ENCODE measurements at places on chromosomes 6 and 20.

DNA sequence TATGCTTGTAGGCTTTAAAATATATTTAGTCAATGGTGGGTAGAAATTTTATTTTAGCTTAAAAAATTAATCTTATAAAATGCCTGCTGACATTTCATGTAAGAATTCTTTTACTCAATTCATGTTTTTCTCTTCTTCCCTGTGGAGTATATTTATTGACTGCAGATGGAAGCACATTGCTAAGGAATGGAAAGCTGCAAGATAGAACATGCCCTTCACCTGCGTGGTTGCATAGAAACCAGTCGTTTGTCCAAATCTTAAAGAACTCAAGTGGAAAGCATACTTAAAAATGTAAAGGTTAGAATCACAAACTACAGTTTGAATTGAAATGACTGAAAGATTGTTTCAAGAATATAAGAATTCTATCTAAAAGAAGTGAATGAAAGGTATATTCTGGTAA, 30.7 kb downstream of the C6orf163 start:
- no peak for DNase-seq

- DNase-seq: no peak
Observed at GRCh38 chr6:166152660-166153059, 15.0 kb downstream of the TBXT start.

DNA sequence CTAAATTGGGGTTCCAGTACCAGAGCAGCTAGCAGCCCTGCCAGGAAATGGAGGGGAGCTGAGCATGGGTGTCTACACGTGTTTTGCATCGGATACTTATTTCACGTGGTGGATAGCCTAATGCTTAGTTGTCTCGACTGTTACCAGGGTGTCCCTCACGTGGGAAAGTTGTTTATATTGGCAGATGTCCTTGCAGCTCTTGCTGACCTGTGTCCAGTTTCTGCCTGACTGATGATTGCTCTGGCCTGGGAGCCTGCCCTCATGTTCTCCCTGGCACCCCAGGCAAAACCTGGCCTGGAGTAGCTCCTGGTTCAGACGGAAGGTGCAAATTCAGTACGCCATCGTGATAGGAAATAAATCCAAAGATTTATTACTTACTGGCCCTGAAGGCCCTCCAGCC, 11.8 kb upstream of the FERMT1 start:
- DNase-seq: no peak

DNA sequence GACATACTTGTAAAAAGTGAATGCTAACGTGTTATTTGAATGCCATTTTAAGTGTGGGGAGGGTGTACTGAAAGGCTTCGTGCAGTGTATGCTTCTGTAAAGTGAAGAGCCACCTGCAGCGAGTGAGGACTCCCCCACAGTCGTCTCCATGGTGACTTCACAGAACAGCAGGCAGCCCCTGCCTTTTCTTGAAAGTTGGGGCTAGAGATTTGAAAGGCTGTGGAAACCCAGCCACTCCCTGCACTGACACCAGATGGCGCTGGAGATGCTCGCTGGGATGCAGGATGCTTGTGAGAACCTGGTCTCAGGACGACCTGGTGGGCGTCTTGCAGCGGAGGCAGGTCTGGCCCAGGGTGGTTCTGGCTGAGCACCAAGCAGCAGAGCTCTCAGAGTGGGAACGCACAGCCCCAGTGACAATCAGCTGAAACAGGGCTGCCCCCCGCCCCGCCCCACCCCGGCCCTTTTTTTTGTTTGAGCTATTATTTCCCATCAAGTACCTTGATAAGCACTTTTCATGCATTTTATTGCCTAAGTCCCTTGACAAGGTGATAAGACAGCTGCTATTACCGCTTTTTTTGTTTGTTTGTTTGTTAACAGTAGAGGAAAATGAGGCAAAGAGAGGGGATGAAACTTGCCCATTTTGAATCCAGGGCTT, 150.3 kb downstream of the SYCP2 start:
- DNase-seq: no peak

GRCh38 chr6:6749702-6750491, 161.4 kb downstream of the LY86 start:
- DNase-seq: peak; percentile 9

DNA sequence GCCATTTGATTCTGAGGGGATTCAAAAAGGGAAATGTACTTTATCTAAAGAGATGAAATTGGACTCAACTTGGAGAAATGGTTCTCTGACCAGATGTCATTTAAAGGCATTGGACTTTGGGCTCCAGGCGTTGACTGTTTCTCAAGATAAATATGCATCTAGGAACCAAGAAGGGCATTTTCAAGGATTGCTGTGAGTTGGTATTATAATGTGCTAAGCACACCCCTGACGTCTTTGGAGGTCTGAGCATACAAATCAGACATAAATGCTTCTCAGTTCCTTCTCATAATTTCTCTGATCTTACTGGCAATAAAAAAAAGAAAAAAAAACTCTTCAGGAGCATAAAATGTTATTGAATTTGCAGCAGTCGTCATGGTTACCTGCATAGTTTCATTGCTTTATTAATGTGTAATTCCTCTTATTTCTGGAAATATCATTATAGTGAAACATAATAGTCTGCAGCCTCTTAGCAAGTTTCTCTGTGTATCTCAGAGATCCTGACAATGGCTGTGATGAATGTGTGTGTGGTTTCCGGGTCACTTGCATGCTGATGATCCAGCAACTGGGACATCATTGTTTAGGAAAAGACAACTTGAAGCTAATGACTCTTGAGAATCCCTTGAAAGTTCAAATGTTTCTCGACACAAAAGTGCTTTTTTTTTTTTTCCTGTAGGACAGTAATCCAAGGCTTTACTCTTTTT, 136.0 kb downstream of the AIG1 start:
- DNase-seq: no peak

GRCh38 chr6:141488488-141488887, 644.2 kb upstream of the GJE1 start:
- DNase-seq: no peak

- no peak for DNase-seq
Observed at GRCh38 chr6:135831016-135831415, 20.5 kb upstream of the PDE7B start.

DNA sequence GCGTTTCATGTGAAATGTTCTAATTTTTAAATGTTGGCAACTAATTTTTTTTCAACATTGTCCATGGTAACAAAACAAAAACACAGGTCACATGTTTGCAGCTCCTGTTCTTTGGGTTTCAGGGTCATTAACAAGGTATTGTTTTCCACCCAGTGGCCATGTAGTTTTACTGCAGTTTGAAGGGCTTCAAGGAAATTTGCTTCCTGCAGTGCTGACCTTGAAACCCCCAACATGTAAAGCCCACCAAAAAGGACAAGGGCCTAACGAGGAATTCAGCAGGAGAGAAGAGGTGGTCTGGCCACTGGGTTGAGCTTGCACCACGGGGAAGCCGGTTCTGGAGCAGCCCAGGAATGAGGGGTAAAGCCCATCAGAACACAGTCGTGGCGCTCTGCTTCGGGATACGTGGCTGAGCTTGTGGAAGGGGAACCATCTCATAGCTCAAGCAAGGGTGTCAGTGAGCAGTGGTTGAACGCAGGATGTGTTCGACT, 13.9 kb upstream of the KLHL31 start:
- DNase-seq: no peak

DNA sequence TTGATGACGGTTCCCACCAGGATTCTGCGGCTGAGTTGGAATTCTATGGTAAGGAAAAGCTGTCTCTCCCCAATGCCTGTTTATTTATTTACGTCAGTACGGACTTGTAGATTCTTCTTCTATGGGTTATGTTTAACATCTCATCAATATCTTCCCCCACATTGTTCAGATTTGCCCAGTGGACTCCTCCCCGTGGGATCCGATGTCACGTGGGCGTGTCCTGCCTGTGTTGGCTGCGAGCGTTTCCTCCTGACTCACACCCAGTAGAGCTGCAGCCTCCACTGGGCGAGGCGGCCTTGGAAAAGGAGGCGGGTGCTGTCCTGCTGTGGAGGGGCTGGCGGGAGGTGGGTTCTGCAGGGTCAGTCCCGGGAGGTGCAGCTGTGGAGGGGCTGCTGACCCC, 46.8 kb upstream of the SLCO4A1 start:
- no peak for DNase-seq

DNA sequence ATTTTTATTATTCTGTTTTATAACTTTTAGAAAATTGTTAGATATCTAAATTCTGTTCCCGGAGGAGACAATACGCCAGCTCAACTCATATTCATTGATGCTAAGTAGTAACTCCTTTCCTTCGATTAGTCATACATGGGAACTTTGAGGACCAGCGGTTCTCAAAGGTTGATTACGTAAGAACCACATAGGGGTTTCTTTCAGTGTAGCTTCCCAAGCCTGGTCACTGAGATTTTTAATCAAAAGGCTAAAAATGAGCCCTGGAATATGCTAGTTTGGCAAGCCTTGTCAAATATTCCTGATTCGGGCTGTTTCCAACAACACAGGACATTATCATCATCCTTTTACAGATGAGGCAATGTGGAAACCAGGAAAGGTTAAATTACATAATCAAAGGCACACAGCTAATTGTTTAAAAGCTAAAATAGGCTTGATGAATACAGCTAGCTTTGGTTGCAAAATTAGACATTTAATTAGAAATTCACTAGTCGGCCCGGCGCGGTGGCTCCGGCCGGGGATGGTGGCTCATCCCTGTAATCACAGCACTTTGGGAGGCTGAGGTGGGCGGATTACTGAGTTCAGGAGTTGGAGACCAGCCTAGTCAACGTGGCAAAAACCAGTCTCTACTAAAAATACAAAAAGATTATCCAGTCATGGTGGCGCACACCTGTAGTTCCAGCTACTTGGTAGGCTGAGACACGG, 14.6 kb upstream of the MEI4 start:
- no peak for DNase-seq

DNA sequence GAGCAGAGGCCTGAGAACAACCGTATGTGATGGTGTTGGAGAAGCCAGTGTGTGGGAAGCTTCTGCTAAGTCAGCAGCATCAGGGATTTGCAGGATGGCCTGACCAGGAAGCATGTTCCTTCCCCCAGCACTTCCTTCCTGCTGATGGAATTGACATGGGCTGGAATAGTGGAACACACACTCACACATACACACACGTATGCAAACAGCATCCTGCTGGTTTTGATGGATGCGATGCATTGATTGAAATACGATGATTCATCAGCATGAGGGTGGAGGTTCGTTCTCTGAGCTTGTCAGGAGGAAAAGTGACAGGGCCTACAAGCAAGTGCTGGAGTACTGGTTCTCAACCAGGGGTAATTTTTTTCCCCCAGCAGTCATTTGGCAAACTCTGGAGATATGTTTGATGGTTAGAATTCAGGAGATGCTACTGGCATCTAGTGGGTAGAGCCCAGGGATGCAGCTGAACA, 229.1 kb downstream of the NFATC2 start:
- DNase-seq: no peak

- DNase-seq: no peak
Observed at GRCh38 chr20:33488201-33488600, 1.7 kb upstream of the CBFA2T2 start.

DNA sequence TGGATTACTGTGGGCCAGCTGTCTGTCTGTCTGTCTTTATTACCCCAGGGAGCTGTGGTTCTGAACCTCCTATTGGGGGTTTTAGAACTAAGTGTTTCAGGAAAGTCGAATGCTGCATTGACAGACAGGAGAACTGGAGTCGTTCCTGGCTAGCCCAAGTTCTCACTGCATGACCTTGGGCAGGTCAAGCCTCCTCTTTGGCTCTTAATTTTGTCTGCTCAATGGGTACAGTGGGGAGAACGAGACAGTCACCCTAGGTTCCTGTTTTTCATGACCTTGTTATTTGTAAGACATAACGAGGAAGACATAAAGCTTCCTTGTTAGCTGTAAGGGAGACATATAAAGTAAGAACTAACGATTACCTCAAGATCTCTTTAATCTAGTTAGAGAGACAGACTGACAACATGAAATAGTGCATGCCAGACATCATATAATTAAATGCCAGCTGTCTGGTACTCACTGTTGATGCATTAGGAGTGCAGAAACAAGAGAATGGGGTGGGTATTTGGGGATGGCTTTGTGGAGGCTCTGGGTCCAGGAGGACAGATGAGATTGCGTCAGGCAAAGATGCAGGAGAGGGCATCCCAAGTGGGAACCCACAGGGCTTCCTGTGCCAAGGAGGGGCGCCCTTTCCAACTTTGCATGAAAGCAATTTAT, 3.7 kb upstream of the CCDC167 start:
- DNase-seq: no peak

- DNase-seq: no peak
Observed at GRCh38 chr6:119283979-119284545, 65.5 kb downstream of the MAN1A1 start.

- DNase-seq: no peak
Observed at GRCh38 chr6:148837941-148838340, 91.1 kb downstream of the UST start.

DNA sequence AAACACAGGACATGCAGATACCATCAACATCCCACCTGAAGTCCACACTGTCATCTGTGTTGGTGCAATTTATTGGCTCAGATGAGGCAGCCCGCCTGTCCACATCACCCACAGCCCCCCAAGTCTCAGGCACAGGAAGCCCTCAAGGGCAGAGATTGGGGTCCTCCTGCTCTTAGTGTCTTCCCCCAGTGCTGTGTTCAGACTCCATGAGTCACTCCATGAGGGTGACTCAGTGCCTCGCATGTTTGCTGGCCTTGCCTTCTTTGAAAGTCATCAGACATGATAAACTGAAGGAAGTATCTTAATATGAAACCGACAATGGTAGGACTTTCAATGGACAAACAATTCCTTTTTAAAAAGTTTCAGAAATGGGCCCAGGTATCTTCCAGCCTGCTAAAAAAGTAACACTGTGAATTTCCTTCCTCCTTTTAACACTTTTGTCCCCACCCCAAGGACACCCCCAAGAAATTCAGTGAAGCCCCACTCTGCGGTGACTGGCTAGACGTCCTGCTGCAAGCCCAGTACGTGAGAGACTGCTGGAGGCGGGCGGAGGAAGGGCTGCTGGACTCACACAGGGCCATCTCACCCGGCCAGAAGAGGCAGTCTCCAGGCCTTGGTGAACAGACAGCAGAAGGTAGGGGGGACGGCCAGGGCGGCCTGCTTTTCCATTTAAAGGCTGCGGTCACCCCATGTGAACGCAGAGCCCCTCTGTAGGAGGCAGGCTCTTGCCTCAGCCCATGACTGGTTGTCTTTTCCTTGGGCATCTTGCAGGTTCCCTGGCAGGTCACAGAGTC, 43.0 kb upstream of the KCNK16 start:
- no peak for DNase-seq

GRCh38 chr6:604579-604978, 52.3 kb downstream of the HUS1B start:
- no peak for DNase-seq

- peak; percentile 40 for DNase-seq
Observed at GRCh38 chr6:111743360-111743759, 129.9 kb downstream of the FYN start.
